ENCODE measurements at places on chromosomes 11 and 22. TPM values are rescaled to one million over a fixed set of nuclear protein-coding genes. Genes with fewer than 3 reads are reported as not detected.

DNA sequence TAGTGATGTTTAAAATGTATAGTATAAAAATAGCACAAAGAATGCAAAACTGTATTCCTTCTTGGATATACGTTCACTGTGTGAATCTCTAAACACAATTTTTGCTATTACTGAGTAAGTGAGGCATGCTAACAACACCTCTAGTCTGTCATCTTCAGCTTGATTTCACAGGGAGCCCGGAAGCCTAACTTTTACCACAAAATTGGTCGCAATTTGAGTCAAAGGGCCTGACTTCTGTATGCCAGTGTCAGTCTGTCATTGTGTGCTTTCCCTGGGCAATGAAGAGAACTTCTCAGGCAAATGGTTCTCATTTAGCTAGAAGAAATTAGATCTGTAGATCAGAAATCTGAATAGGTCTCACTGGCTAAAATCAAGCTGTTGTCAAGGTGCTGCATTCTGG lies 1059.5 kb downstream of the FAM181B start:
- H3K27ac ChIP-seq: no peak overlapping the region
- H3K4me3 ChIP-seq: no peak overlapping the region
- DNase-seq: no peak
- H3K27me3 ChIP-seq: no peaks in the 10 kb centered on the region
- no peaks in the 10 kb centered on the region for H3K4me1 ChIP-seq

DNA sequence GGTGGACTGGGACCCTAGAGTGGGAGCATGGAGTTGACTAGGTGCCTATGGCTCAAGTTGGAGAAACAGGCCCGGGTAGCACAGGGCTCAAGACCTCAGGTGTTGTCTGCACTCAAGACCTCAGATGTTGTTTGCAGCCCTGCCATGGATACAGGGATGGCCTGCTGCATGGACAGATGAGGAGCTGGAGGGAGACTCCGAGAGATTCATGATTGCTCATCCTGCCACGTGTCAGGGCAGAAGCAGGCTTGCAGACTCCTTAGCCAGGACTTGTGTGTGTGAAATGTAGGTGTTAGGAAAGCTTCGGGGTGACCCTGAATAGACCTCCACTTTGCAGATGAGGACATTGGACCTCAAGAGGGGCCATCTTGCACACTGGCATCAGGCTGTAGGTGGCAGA lies 921 bp downstream of the CCDC116 start:
- H3K27me3 ChIP-seq: no peaks in the 10 kb centered on the region
- no peak for DNase-seq
- H3K36me3 ChIP-seq: no peaks in the 10 kb centered on the region
- no peak overlapping the region for H3K4me3 ChIP-seq
- H3K4me1 ChIP-seq: no peaks in the 10 kb centered on the region

DNA sequence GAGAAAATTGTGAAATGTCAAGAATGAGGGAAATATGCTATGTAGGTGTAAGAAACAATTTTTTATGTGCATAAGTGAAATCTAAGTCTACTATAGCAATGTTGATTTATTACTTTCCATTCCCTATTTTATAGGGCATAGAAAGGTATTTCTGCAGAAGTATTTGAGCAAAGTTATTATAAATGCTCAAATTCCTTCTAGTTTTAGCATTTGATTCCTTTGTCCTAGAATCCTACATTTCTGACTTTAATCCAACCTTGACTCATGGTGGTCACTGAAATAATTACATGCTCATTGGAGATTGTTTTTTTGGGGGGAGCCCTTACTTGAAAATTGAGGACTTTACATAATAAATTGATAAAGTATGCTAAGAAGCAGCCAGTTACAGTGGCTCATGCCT lies 716.6 kb upstream of the LUZP2 start:
- H3K4me3 ChIP-seq: no peak overlapping the region
- no peak overlapping the region for H3K27ac ChIP-seq
- no peaks in the 10 kb centered on the region for H3K4me1 ChIP-seq
- no peaks in the 10 kb centered on the region for H3K27me3 ChIP-seq

DNA sequence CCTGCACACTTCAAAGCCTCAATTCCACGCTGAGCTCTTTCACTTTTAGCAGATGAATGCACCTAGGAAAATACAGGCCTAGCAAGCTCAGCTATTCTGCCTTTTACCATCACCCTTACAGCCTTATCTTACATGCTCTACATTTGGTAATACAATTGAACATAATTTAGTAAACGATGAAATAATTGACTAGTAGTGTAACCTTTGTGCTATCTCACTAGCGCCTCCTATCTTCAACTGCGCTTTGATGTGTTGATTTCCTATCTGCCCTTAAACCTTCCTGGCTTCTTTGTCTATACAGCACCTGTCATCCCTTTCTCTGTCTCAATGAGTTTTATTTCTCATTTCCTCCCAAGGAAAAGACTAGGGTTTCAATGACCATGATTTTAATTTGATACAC lies 149.7 kb downstream of the LRRC4C start:
- H3K4me3 ChIP-seq: no peak overlapping the region
- H3K36me3 ChIP-seq: no peaks in the 10 kb centered on the region
- DNase-seq: no peak

- H3K36me3 ChIP-seq: peaks cover 3% of the 10 kb centered on the region
- peaks cover 5% of the 10 kb centered on the region for H3K4me1 ChIP-seq
- no peaks in the 10 kb centered on the region for H3K27me3 ChIP-seq
- H3K4me3 ChIP-seq: peak within 1 kb of the TSS; percentile 96
These were observed at the start of gene SAC3D1 for GRCh38 chr11:65040847-65041622. Gene SAC3D1, plus strand, starts transcription at chr11:65041210. Its CDS starts 83 bp downstream, at chr11:65041293.

DNA sequence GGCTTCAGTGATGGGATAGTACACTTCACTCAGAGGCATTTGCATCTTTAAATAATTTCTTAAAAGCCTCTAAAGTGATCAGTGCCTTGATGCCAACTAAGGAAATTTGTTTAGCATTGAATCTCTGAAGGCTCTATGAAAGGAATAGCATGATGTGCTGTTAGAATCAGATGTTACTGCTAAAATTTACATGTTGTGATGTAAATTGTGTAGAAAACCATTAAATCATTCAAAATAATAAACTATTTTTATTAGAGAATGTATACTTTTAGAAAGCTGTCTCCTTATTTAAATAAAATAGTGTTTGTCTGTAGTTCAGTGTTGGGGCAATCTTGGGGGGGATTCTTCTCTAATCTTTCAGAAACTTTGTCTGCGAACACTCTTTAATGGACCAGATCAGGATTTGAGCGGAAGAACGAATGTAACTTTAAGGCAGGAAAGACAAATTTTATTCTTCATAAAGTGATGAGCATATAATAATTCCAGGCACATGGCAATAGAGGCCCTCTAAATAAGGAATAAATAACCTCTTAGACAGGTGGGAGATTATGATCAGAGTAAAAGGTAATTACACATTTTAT lies 4.6 kb downstream of the MALAT1 start:
- H3K36me3 ChIP-seq: peaks cover 25% of the 10 kb centered on the region
- H3K27ac ChIP-seq: peak overlapping the region; percentile 87
- peaks cover 38% of the 10 kb centered on the region for H3K4me1 ChIP-seq
- no peaks in the 10 kb centered on the region for H3K27me3 ChIP-seq
- no peak for DNase-seq

DNA sequence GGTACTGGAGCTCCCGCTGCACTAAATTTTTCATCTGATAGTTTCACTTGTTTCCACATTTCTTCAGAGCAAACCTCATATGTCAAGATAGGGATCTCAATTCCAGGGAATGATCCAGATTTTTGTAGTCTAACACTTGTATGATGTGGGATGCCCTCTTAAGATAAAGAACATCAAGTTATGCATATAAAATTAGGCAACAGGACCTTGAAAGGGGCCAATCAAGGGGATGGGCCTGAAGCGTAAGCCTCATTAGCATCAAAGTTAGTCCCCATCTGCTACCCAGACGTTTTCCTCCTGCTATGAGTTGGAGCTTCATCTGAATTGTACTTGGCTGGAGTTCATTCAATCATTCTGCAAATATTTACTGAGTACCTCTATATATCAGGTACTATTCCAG lies 17.5 kb downstream of the PDGFD start:
- no peaks in the 10 kb centered on the region for H3K36me3 ChIP-seq
- H3K27ac ChIP-seq: no peak overlapping the region
- no peaks in the 10 kb centered on the region for H3K27me3 ChIP-seq
- no peak overlapping the region for H3K4me3 ChIP-seq
- H3K4me1 ChIP-seq: peaks cover 1% of the 10 kb centered on the region
- DNase-seq: no peak

SPON1 gene
- 16.5 TPM for total RNA-seq

EIF3M gene
- 275 TPM for total RNA-seq
